ENCODE measurements at places on chromosomes 3 and 15.

GRCh38 chr3:70138606-70139005, 139.1 kb downstream of the SAMMSON start:
- no peak for DNase-seq

DNA sequence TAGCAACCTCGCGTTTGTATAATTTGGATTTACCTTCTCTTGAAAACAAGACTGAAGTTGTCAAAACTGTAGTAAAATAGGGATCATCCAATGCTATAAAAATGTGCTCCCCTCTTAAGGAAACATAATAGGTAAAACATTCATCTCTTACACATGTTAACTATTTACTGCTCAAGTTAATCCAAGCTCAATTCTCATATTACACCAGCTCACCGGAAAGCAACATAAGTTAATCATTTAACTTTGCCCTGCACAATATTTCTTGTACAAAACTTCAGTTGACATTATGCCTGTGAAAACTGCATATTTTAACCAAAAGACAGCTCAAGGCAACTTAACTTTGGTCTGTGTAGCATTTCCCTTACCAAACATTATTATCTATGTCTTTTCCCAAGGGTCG, 634.2 kb downstream of the NAALADL2 start:
- no peak for DNase-seq

DNA sequence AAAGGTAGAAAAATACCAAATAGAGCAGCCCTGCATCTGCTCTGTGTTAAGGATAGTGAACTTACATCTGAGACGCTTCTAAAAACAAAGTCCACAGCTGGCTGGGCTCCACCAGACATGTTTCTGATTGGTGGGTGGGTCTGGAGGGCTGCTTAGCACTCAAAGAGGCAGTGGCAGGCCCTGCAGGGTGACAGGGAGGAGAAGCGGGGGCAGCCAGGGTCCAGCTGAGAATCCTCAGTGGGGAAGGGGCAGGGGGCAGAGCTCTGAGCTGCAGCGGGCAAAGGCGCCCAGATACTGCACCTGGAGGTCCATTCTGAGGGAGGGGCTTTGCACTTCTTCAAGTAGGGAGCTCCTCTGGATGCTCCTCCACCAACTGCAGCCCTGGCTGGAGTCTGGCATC, 28.1 kb downstream of the PRR23E start:
- DNase-seq = peak; percentile 6

DNA sequence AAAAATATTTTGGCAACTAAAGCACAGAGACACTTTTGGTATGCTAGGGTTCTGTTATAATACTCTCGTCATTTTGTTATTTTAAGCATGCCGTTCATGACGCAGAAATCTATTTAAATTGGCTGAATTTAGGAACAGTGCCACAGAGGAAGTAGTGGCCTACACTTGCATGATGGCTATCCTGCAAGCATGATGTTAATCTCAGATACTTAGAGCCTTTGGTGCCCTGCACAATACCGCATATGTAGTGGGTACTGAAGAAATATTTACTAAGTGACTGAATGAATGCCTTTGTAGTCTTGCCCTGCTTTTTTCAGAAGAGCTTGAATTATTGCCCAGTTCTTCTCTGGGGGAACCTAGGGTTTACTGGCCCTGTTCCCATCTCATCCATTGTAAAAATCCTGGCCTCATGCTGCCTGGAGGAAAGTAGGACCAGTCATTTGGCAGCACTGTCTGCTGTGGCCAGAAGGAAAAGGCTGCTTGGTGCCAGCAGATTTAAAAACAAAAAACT, 79.0 kb downstream of the SERPINI1 start:
- DNase-seq = no peak

- no peak for DNase-seq
These were observed 61.4 kb downstream of the ZNF609 start for GRCh38 chr15:64521726-64522164.

GRCh38 chr3:192869131-192870031, 48.3 kb downstream of the MB21D2 start:
- DNase-seq = no peak

DNA sequence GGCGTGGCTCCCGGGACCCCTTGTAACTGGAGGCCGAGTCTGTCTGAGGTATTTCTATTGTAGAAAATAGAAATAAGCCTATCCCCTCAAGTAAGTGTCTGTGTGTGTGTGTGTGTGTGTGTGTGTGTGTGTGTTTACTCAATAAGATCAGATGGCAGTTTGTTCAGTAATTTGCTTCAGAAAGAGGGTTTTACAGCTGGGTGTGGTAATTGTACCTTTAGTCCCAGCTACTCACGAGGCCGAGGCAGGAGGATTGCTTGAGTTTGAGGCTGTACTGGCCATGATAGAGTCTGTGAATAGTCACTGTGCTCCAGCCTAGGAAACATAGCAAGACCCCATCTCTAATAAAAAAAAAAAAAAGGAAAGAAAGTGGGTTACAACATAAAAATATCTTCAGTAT, 8.7 kb downstream of the SPINT1 start:
- peak; percentile 83 for DNase-seq

DNA sequence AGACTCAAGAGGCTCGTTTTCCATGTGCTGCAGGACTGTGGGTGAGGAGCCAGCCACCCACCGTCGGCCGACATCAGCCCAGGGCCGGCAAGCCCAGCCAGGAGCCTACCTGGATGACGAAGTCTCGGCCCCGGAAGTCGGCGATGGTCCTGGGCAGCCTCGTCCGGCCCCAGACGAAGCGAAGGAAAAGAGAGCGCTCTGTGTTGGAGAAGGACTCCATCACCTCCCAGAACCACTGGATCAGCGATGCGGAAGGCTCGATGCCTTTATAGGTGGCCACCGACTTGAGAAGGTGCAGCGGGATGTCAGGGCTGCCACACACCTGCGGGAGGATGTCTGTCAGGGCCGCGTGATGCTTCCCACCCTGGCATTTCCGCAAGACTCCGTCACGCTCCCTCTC, 13.8 kb upstream of the OCA2 start:
- DNase-seq = no peak

DNA sequence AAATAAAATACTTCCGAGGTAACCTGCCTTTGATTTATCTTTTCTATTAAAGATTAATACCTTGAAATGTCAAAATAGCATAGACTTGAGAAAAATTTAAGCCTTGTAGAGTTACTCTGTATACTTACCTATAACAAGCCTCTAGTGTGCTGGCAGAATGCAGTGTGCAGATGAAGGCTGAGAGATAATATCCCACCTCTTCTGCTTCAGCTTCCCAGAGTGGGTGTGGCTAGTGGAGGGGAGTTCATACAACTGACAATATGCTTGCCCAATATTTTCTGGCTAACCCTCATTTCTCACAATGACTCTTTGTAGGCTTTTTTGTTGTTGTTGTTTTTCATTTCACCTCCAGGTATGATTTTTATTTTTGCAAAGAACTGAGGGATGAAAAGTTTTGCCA, 15.7 kb upstream of the ZBTB20 start:
- no peak for DNase-seq

- DNase-seq = no peak
These were observed 37.0 kb downstream of the ZNF710 start for GRCh38 chr15:90037961-90038631.

DNA sequence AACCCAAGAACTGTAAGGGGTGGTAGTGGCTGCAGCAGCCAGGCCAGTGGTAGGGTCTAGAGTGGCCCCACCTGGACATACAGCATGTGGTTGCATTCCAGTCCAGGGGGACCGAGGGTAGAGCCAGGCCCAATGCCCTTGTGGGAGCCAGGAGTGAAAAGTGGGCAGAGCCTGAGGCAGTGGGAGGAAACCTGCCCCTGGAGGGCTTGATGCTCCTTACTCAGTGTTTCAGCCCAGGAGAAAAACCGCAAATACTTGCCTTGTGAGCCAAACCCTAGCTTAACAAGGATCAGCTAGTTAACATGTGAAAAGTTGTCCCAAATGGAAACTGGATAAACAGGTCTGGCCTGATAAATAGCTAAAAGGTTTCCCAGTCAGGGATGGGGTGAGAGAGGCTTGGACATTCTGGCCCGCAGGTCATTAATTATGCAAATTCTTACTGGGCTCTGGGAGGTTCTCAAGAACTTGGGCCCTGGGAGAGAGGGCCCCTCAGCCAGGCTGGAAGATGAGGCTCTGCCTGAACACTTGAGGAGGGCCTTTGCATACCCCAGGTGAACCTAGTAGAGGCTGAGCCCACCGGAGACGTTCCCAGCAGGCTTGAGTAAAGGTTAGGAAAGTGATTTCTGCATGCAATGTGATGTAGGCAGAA, 222.1 kb downstream of the THSD4 start:
- DNase-seq = no peak

DNA sequence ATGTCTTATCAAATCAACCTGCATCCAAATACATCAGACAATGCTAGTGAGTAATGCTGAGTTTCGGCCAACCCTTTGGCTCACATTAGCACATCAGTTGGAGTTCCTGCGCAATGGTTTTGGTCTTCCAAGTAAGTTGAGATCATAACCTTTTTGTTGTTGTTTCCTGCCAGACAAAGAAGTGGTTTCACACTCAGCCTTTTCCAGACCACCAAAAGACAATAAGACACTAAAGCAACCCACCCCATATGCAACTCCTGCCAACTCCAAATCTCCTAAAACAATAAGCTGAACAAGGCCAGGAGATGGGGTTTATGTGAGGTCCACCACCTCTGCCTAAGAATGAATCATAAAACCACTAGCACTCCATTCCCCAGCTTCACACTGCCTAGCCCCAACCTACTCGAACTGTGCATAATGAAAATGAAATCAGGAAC, 177.0 kb downstream of the ERC2 start:
- no peak for DNase-seq

DNA sequence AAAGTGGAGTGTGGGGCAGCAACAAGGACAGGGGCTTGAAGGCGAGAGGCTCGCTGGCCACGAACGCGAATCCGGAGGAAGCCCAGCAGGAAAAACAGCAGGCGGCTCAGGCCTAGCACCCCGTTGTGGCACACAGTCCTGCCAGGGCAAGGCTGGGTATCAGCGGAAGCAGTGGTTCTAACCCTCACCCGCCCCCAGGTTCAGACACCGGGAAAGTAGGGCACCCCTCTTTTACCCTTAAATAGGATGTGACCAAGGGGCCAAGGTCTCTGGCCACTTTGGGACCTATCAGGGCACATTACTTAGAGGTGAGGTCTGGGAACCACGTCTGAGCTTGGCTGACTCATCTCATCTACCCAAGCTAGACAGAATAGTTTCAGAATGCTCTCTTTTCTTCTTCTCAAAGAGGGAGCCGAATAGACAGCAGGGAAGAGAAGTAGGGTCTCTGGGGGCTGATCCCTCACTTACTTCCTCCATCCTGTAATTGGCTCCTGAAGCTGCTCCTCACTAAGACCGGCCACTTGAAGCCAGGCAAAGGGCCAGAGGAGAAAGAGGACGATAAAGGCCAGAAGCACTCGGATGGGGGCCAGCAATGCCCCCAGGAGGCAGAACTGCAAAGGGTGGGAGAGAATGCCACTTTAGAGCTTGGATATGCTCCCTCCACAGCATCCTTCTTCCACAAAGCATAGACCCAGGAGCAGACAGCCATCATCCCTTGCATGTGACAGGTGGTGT, 1.7 kb downstream of the LPCAT4 start:
- no peak for DNase-seq

GRCh38 chr3:9947025-9947995, 4.9 kb downstream of the PRRT3 start:
- peak; percentile 79 for DNase-seq

GRCh38 chr15:33242165-33242564, 47.7 kb upstream of the FMN1 start:
- DNase-seq = no peak

DNA sequence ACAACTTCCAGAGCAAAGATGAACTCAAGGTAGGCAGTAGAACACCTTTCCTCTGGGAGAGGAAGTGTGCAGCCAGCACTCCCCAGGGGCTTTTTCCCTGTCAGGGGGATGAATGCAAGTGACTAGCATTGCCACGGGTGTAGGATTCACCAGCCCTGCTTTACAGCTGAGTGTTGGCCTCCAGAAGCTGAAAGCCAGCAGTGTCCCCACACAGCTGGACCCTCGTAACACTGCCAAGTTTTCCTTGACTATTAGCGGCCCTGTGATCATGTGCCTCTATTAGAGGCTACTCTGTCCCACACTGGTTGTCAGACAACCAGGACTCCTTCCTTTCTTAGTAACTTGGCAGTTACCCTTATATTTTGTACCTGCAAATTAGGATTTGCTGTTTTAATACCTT, 104.9 kb upstream of the MANF start:
- no peak for DNase-seq

DNA sequence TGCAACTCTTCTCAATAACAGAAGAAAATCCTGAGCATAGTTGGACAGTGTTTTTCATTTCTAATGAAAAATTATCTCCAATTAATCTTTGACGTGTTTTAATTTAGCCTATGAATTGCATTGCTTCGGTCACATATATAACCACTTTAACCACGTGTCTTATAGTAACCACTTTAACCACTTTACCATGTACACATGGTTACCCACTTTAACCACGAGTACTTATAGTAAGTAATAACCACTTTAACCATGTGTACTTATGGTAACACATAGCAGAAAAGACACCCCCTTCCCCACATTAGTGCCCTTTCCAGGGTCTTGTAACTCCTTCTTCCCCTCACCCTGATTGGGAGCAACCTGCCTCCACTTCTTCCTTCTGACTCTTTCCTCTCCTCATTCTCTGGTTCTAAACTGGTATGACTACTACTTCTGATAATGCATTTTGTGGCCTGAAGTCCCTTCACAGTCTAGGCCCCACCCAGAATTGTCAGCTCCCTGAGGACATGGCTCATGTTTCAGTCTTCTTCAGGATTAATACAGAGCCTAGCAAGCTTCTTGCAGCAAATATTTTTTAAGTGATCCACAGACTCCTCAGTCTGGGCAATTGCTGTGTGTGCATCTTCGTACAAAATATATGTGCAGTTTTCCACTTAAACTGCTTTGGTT, 25.0 kb downstream of the SLC7A14 start:
- DNase-seq = no peak

GRCh38 chr3:14719006-14719405, 44.1 kb downstream of the C3orf20 start:
- DNase-seq = no peak

DNA sequence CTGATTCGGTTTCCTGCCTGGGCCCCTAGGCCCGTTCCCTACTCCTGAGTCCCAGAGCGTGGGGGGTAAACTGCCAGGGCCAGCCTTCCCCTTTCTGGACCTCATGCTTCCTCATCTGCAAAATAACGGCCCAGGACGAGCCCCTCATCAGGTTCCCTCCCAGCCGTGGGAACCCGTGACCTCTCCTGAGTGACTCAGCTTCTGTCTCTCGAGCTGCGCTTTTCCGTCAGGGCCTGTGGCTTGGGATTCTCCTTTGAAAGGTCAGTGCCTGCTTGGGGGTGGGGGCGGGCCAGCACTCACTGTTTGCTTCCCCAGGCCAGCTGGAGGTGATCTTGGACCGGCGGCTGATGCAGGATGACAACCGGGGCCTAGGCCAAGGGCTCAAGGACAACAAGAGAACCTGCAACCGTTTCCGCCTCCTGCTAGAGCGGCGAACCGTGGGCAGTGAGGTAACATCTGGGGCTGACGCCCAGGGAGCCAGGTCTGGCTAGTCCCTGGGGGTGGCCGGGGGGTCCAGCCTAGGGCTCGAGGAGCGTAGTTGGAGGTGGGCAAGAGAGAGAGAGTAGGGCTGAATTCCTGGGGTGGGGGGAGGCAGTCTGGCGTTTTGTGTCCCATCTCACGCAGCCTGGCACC, 12.8 kb downstream of the MAN2A2 start:
- DNase-seq = no peak

GRCh38 chr3:11356269-11356668, 84.1 kb downstream of the ATG7 start:
- DNase-seq = no peak

Data from colonic mucosa (tissue), 4 donors.